ENCODE measurements at places on chromosomes 2 and 18.

DNA sequence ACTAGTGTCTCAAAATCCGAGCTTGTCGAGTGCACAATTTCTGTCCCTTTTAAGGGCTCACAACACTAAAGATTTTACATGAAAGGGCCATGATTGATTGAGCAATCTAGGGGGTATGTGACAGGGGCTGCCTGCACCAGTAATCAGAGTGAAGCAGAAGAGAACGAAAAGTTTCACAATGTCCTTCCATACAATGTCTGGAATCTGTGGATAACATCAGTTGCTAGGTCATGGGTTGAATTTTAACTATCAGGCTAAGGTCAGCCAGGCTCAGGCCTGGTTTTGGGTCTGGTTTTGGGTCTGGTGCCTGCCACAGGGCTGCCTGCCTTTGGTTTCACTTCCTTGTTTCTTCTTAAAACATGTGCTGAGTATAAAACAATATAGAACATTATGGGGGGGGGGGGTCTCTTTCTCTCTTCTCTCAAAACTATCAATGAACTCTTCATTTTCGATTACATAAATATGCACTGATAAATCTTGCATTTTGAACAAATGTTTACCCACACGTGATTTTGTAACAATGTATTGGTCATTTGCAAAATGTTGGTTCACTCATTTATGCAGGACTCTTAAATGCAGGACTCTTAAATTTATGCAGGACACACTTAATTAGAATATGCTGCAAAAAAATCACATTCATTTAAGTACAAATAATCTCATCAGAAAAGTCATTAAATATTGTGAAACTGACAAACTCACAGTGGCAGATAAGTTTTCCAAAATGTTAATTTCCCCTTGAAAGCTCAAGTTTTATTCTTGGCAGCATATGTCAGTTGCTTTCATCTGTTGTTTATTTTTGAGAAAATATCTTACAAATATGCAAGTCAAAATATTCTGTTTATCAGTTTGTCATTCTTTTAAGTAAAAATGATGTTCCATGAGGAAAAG lies 290.5 kb upstream of the KYNU start:
- no peak for DNase-seq

- no peak for DNase-seq
Observed at GRCh38 chr2:100831158-100831750, 11.3 kb downstream of the NPAS2 start.

DNA sequence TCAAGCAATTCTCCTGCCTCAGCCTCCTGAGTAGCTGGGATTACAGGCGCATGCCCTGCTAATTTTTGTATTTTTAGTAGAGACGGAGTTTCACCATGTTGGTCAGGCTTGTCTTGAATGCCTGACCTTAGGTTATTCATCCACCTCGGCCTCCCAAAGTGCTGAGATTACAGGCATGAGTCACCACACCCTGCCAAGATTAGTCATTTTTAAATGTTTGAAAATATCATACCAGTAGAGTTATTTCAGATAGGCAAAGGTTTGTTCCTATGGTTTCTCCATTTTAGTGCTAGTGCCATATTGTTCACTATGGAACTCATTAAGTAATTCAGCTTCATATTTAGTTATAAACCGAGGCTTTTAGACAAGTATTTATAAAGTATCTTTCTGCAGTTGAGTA lies 52.3 kb downstream of the HIBCH start:
- DNase-seq, result no peak

GRCh38 chr2:10336283-10336682 lies 33.6 kb downstream of the HPCAL1 start:
- no peak for DNase-seq

- no peak for DNase-seq
Observed at GRCh38 chr2:12684471-12684936, 32.2 kb upstream of the TRIB2 start.

Data from GDM1 (cell line).